WERI-Rb-1 (cell line): ENCODE measurements at places on chromosomes 1 and 21.

- DNase-seq = no peak
Observed at GRCh38 chr1:191096405-191096804, 618.7 kb upstream of the BRINP3 start.

DNA sequence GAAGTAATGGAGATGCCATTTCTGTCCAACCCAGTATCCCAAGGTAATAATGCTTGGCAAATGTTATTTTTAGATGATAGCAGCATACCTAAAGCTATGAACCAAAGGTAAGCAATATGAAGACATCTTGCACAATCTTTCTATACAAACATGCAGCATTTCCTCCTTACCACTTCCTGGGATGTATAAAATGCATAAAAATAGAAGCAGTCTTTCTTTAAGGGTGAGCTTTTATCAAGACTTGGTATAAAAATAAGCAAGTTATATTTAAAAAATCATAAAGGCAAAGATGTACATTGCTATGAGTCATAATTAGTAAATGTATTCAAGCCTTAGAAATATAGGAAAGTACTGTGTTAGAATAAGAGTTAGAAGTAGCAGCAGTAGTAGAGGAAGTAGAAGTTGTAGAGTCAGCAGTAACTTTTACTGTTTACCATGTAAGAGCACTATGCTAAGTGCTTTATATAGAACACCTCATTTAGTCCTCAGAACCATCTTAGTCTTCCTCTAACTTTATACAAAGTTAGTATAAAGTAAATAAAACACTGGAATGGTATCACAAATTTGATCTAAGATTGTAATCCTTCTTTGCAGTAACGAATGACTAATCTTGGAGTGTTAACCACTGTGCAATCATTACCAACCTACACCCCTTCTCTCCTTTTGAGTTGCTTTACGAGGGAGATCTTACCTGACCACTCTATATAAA, 371.3 kb downstream of the VAV3 start:
- no peak for DNase-seq

GRCh38 chr1:175543447-175543846, 199.9 kb downstream of the TNR start:
- DNase-seq = no peak

DNA sequence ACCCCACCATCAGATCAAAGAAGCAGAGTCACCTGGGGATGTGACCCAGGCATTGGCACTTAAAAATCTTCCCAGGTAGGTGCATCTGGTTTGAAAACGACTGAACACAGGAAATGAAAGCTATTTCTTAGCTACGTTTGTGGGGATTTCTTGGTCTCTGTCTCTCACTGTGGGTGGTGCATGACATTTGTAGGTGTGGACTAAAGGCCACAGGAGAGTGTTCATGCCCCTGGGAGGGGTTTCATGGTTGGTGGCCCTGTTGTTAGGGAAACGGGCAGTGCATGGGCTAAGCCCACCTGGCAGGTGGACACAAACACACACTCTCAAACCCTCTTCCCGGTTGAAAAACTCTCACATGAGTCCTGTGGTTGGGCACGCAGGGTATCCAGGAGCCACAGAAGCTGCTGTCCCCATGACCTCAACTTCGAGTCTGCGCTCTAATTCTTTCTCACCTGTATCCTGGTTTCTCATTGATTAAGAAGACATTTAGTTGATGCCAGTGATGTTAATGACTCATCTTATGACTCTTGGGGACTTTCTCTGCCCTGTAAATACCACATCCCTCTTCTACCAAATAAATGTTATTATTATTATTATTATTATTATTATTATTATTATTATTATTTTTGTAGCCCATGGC, 119.4 kb downstream of the MRPS6 start:
- DNase-seq = no peak

DNA sequence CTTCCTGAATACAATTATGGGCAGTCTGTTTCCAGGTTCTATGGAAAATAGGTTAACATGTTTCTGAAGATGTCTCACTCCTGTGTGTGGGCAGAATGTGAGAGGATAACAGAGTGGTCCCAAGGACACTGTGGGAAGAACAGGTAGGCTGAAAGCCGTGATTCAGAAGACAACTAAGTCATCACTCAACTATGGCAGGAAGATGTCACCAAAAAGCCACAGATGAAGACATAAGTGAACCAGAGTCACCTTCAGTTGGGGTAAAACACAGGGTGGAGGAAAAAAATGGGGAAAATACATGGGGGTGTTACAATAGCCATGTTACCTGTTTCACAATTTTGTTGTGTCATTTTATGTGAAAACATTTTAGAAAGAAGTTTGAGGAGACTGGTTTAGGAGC, 75.1 kb downstream of the UCHL5 start:
- DNase-seq = no peak

DNA sequence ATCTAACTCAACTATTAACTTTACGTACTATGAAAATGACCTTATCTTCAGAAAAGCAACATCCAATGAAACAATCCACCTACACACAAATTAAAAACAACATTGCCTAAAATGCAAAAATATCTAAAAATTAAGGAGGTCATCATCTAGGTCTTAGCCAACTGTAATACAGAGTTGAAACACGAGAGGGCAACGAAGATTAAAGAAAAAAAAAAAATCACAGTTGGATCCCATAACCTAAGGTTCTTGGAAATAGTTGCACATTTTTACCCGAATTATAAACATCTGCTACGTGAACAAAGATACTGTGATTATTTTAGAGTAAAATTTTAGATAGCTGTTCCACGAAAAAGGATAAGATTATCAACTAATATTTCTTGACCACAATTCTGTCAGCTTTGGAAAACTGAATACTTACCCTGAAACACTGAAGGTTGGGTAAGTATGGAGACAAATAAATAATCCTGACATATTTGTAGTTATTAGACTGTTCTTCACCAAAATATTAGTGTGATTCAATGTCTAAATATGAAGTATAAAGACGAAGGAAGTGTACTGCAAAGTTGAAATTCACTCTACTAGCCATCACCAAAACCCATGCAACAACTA, 88.0 kb upstream of the AK4 start:
- no peak for DNase-seq

GRCh38 chr1:172954476-172955150, 96.1 kb downstream of the TNFSF18 start:
- no peak for DNase-seq

GRCh38 chr1:91827087-91827458, 58.9 kb downstream of the TGFBR3 start:
- DNase-seq = no peak

- no peak for DNase-seq
Observed at GRCh38 chr1:2848006-2848670, 46.6 kb upstream of the TTC34 start.
